ENCODE measurements at places on chromosomes 2 and 18. TPM values are rescaled to one million over a fixed set of nuclear protein-coding genes. Genes with fewer than 3 reads are reported as not detected.

- DNase-seq, result no peak
These were observed 44.8 kb downstream of the ZNF521 start for GRCh38 chr18:25307192-25307591.

DNA sequence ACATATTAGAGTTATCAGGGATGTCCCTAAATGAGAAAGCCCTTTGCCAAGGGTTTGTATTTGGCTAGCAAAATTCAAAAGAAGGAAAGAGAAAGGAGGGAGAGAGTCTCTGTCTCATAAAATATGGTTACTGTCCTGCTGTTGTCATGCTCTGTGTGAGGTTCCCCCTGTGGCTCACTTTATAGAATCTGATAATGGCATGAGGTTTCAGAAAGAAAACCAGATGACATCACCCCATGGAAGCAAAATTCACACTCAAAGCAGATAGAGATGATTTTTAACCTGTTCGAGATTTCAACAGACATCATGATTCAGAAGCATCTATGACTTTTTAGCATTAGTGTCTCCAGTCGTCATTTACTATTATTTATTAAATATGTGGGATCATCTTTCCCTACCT, 165.0 kb upstream of the SESTD1 start:
- DNase-seq, result no peak

DNA sequence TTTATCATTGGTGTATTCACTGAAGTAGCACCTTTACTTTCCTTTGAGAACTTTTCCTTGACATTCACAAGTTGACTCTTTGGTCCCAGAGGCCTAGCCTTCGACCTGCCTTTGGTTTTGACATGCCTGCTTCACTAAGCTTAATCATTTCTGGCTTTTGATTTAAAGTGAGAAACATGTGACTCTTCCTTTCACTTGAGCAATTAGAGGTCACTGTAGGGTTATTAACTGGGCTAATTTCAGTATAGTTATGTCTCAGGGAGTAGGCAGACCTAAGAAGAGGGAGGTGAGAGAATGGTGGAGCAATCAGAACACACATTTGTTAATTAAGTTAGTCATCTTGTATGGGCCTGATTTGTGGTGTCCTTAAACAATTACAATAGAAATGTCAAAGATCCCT, 1040.7 kb upstream of the SLC39A10 start:
- no peak for DNase-seq

DNA sequence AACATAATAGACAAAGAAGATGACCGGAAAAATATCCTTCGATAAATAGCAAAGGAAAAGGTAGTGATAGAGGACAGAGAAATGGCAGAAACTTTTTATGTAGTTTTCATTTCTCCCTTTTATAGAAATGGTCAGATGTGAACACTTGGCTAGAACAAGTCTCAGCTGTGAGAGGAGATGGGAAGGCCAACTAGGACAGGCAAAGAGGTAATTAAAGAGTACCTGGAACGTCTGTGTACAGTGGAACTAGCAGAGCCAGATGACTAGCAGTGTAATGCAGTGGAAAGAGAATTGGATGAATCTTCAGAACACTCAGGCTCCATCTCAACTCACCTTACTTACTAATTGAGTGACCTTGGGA, 69.2 kb downstream of the NABP1 start:
- DNase-seq, result no peak

The APCDD1 gene
- 7.6 TPM for total RNA-seq

The GCG gene
- total RNA-seq, result not detected

The SIX3 gene
- total RNA-seq, result not detected

The FSIP2 gene
- 1.3 TPM for total RNA-seq

Measured in aorta (tissue), 5 donors.